Hematopoietic multipotent progenitor cell treated with erythropoietin and hydrocortisone succinate and interleukin-3 and kit ligand, for 8 days (in vitro differentiated cells): ENCODE measurements at places on chromosomes 5 and 9.
A peak's percentile ranks its signal among the peaks of the same experiment; 100 is the strongest.

GRCh38 chr9:70105147-70105546 lies 61.5 kb downstream of the MAMDC2 start:
- no peak for DNase-seq

DNA sequence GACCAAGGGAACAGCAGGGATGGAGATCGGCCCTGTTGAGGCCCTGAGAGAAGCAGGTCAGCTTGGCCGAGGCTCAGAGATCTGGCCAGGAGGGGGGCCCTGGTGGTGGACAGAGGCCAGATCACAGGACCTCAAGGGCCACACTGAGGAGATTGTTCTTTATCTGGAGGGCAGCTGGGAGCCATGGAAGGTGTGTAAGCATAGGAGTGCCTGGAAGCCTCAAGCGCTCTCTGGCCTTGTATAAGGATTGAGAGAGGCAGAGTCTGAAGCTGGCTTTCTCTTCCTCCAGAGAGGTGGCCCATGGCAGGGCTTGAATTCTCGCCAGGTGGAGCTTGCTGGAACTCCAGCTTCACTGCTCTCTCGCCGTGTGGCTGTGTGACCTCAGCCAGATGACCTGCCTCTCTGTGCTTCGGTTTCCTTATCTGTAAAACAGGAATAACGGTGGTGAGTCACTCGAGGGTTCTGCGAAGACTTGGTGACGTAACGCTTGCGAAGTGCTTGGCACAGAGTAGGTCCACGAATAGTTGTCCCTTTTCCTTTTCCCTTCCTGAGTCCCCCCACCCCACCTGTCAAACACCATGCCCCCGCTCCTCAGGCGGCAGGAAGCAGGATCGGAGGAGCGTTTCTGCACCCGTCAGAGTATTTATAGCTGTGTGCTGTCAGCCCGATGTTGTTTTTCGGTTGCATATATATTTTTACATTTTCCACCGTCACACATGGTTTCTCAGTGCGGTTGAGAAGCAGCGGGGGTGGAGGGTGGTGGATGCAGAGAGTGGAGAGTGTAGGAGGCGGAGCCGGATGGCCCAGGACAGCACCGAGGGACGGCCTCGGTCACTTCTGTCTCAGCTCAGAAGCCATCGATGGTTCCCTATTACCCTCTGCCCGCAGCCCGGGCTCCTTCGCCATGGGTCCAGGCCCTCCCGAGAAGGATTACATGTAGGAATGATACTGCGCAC lies 17.0 kb upstream of the CRB2 start:
- DNase-seq, result peak; percentile 92

GRCh38 chr5:102223542-102224477 lies 72.3 kb downstream of the SLCO4C1 start:
- DNase-seq, result peak; percentile 70

DNA sequence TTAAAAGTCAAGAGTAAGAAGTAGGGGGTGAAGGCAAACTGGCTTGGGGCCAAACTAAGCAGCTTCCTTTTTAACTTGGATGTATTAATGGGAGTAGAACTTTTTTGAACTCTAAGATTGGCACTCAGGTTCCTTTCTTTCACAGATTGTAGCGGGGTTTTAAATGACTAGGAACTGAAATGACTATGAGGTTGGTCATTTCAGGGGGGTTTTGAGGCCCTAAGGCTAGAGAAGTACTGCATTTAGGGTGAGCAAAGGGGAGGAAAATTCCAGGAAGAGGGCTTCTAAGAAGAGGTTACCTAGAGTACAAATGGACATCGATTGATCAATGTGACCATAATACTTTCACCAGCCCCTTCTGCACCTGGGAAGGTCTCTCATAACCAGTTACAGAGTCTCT lies 381.8 kb downstream of the MLLT3 start:
- DNase-seq, result no peak

- peak; percentile 74 for DNase-seq
Measured at GRCh38 chr9:131656356-131657036, 83.4 kb downstream of the RAPGEF1 start.

- DNase-seq, result no peak
Measured at GRCh38 chr5:73419117-73419464, 29.5 kb downstream of the FOXD1 start.

GRCh38 chr5:42131081-42131480 lies 206.0 kb downstream of the FBXO4 start:
- DNase-seq, result no peak

GRCh38 chr5:87139795-87140194 lies 127.9 kb upstream of the RASA1 start:
- DNase-seq, result no peak
